MCF 10A (cell line): ENCODE measurements at places on chromosomes 1 and 21. TPM values are rescaled to one million over a fixed set of nuclear protein-coding genes. Genes with fewer than 3 reads are reported as not detected.

TMEM82 gene
- total RNA-seq, result not detected in 2 replicates

LAMTOR2 gene
- total RNA-seq, result 88.1 and 104 TPM in 2 replicates

GPATCH3 gene
- total RNA-seq, result 9.9 and 14.1 TPM in 2 replicates

ELF3 gene
- total RNA-seq, result 0.10 and 0.33 TPM in 2 replicates

TNFSF4 gene
- 0.23 and 0.74 TPM in 2 replicates for total RNA-seq

CITED4 gene
- total RNA-seq, result 22.5 and 43.5 TPM in 2 replicates

NFASC gene
- total RNA-seq, result 0.29 and 0.98 TPM in 2 replicates

GPR25 gene
- 0.25 and 0.68 TPM in 2 replicates for total RNA-seq

GBP7 gene
- total RNA-seq, result not detected in 2 replicates

FNDC10 gene
- 4.3 and 5.1 TPM in 2 replicates for total RNA-seq

- no peak for DNase-seq
Measured at GRCh38 chr1:25067518-25068251, 137.6 kb upstream of the RUNX3 start.

- DNase-seq, result no peak
Measured at GRCh38 chr21:44728716-44729115, 17.3 kb upstream of the TSPEAR start.

DNA sequence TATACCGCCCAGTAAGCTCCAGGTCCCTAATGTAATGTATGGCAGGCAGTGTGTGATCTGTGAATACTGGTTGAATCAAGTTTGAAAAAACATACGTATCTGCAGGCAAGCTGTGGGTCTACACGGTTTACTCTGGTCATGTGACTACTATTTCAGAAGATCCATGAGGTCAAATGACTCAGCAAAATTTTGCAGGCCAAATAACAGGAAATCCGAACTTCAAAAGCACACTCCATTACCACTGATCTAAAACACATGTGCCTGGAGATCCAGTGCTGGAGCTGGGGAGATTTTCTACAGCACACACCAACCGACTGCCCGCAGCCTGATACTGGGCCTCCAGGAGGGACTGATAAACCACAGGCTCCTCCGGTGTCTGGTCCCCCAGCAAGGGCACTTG is 64.5 kb upstream of the SLC44A3 start:
- peak; percentile 39 for DNase-seq

DNA sequence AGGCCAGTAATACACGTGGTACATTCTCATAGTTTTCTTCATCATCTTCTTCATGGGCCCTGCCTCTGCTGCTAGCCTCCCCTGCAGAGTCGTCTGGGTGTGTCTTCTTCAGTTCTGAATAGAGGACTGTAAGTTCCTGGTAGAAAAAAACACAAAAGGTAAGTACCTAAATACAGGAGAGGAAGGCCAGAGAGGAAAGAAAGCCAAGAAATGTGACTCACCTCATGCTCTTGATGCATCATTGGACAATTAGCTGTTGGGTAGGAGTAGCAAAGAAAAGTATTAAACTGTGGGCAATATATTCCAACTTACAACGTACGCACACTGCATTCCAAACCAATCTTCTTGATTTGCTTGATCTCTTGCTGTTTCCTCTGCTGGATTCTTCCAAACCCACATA is 21.8 kb downstream of the FCRL3 start:
- peak; percentile 55 for DNase-seq

DNA sequence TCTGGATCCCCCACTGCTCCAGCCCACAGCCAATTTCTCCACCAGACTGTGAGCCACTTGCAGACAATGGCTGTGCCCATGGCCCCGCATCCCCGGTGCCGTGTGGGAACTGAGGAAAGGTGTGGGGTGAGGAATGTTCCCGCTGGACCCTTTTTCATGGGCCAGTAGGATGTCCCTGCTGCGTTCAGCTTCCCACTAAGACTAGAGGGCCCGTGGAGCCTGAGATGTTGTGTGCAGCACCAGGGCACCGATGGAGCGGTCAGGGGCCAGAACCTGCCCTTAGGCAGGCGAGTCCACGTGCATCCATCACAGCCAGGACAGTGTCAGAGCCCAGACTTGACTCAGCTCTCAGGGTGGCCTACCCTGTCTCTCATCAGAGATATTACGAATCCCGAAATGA is 105.7 kb upstream of the COL6A1 start:
- DNase-seq, result no peak

GRCh38 chr1:93556291-93556690 is 108.4 kb downstream of the FNBP1L start:
- peak; percentile 40 for DNase-seq

GRCh38 chr21:15171546-15171945 is 106.7 kb upstream of the NRIP1 start:
- DNase-seq, result no peak

DNA sequence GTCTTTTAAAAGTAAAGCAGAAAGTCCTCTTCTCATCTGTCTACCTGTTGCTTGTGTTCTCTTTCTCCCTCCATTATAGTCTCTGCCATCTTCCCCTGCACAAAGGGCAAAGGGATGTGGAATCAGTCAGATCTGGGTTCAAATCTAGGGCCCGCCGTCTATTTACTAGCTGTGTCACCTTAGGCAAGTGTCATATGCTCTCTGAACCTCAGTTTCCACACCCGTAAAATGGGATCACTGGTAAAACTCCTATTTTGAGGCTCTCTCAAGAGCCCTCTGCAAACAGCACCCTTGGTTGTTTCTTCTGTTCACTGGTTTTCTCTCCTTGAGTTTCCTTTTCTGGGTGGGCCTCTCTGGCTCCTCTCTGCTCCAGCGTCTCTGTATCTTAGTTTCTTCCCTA is 2.6 kb upstream of the PTPRU start:
- DNase-seq, result no peak

- DNase-seq, result no peak
Measured at GRCh38 chr21:45700461-45700860, 56.9 kb downstream of the PCBP3 start.

DNA sequence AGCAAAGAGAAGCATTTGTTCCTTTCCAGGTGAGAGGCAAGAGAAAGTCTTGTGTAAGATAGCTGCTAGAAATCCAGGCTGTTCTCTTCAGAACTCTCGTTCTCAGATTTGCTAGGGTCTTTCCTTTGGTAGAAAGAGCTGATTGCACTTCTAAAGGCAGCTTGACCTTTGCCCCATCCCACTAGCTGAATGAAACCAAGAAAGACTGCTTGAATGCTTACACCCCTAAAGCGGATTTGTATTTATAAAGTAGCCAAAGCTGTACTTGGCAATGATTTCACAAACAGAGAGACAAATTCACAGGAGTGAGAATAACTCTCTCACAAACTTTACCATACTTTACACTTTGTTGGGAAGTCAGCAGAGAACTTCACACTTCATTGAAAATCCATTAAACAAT is 424.1 kb downstream of the TTLL7 start:
- DNase-seq, result no peak

- DNase-seq, result no peak
Measured at GRCh38 chr1:178870944-178871343, at the start of gene ANGPTL1. TSS of gene ANGPTL1 (minus strand) at chr1:178871077. CDS start at chr1:178865776, 5,301 bp downstream.

- DNase-seq, result no peak
Measured at GRCh38 chr1:2633936-2634491, 1.2 kb upstream of the MMEL1 start.

- DNase-seq, result peak; percentile 90
Measured at GRCh38 chr1:155976062-155976912, 2.1 kb downstream of the ARHGEF2 start.

DNA sequence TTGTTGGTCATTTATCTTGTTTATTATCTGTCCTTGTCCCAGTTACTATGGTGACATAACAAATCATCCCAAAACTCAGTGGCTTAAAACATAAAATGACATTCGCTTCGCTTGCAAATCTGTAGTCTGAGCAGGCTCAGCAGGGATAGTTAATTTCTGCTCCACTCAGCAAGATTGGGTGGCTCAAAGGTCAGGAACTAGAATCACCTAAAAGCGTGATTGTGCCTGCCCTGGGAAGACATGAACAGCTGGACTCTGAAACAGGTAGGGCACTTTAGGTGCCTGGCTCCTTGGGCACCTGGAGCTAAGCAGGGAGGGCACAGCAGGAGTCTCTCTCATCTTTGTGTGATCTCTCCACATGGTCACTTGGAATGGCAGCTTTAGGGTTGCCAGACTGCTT is 14.7 kb upstream of the TRAF3IP3 start:
- no peak for DNase-seq

GRCh38 chr21:32562915-32563314 is 22.4 kb downstream of the TCP10L start:
- no peak for DNase-seq

- no peak for DNase-seq
Measured at GRCh38 chr21:29064850-29065481, 8.5 kb downstream of the CCT8 start.

GRCh38 chr1:241679404-241679803 is 27.3 kb downstream of the WDR64 start:
- no peak for DNase-seq

DNA sequence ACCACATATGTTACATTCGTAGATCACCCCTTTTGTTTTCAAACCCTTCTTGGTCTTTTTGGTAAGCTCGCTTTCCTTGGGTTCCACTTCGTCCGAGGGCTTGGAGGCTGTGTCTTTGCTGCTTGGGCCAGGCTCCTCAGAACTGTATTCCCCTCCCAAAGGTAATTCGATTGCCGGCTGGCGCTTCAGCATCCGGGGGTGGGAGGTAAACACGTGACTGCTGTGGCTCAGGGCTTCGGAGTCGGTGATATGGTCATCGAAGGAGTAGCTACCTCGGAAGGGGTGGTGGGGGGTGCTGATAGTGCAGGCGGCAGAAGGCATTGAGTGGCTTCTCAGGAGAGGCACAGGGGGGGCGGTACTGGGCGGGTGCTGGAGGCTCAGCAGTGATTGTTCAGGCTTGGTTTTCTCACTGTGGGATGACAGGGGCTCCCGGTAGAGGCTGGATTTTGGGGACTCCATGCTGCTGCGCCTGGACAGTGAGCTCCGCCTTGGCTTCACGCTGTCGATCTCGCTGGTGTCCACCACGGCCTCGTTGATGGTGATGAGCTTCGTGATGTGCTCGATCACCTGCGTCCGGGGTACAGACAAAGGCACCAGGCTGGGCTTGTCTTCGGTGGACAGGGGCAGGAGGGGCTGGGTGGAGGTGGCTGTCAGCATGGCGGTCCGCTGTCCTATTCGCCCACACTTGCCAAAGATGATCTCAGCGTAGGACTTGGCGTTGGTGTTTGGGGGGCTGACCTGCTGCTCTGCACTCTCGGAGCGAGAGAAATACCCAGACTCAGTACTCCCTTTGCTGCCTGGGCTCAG is 98.6 kb upstream of the EDN2 start:
- DNase-seq, result no peak

DNA sequence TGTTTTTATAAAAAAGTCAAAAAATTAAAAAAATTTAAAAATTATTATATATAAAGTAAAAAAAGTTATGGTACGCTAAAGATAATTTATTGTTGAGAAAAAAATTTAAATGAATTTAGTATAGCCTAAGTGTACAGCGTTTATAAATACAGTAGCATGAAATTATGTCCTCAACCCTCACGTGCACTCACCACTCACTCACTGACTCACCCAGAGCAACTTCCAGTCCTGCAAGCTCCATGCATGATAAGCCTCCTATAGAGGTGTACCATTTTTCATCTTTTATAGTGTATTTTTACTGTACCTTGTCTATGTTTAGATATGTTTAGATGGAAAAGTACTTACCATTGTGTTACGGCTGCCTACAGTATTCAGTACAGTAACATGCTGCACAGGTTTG is 5.1 kb downstream of the DISC1 start:
- no peak for DNase-seq

DNA sequence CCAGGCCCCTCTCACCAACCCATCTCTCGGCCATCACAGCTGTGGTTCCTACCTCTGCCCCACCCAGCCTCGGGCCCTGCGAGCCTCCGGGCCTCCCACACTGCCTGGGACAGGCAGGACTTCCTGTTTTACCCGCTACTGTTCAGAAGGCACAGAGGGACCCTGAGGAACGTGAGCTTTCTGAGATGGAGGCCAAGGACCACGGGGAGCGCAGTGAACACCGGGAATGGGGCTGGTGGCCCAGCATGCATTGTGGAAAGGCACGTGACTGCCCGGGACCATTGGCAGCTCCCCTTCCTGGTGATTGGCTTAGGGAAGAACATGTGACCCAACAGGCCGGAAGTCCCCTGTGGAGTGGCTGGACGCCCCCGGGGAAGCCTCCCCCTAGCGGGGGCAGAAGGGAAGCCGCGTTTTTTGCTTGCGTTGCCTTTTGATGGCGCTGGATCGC is 7.0 kb downstream of the S100B start:
- DNase-seq, result no peak

DNA sequence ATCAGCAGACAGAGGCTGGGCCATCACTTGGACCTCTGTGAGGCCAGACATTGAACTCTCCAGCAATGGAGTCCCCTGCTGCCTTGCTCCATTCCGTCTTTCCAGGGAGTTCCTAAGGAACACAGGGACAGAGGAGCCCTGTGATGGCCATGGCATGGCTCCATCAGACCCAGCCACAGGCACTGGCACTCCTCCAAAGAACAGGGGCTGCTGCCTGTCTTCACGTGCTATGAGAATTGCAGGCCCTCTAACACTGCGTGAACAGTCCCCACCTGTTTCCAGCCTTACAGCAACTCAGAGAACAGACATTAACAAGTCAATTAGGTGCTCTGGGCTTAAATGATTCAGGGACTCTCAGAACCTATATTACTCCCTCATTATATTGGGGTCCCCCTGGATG is 140.8 kb downstream of the ASTN1 start:
- no peak for DNase-seq

DNA sequence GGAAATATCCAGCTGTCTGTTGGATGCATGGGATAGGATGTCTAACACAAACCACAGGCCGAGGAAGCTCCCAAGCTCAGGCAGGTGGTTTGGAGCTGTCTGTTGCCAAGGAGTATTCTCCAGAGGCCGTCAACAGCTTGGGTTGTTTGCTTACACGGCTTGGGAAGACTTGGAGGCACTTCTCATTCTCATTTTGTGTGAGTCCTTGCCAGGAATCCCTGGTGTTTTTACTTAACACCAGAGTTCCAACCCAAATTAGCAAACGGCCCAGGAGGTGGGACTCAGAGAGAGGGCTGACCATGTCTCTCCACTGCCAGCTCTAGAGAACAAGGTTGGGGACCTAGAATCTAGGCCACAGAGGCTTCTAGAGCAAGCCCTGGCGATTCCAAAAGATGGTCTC is 72.7 kb upstream of the FAM20B start:
- DNase-seq, result no peak

DNA sequence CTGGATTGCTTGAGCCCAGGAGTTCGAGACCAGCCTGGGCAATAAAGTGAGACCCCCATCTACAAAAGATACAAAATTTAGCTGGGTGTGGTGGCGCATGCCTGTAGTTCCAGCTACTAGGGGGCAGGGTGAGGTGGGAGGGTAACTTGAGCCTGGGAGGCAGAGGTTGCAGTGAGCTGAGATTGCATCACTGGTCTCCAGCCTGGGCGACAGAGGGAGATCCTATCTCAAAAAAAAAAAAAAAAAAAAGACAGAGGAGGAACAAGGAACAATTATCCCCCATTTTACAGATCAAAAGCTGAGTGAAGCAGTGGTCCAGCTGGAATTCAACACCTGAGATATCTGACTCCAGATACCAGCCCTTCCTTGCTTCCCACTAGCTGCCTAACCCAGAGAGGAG is 34.8 kb downstream of the L1TD1 start:
- DNase-seq, result peak; percentile 62

GRCh38 chr1:215865060-215865459 is 298.0 kb downstream of the KCTD3 start:
- no peak for DNase-seq

- peak; percentile 32 for DNase-seq
Measured at GRCh38 chr1:175072099-175072951, 4.7 kb downstream of the TNN start.

- no peak for DNase-seq
Measured at GRCh38 chr1:153959454-153959853, 1.0 kb upstream of the CRTC2 start.
